ENCODE measurements at places on chromosomes 3 and 15. TPM values are rescaled to one million over a fixed set of nuclear protein-coding genes. Genes with fewer than 3 reads are reported as not detected.
A peak's percentile ranks its signal among the peaks of the same experiment; 100 is the strongest.

GRCh38 chr3:129605922-129606635 is 397 bp downstream of the PLXND1 start:
- peak overlapping the region; percentile 85 for H3K4me3 ChIP-seq
- peaks cover 10% of the 10 kb centered on the region for H3K4me1 ChIP-seq
- DNase-seq: no peak
- no peaks in the 10 kb centered on the region for H3K36me3 ChIP-seq

The TM6SF1 gene
- total RNA-seq: 3.3 TPM

The DUOXA2 gene
- total RNA-seq: not detected

DNA sequence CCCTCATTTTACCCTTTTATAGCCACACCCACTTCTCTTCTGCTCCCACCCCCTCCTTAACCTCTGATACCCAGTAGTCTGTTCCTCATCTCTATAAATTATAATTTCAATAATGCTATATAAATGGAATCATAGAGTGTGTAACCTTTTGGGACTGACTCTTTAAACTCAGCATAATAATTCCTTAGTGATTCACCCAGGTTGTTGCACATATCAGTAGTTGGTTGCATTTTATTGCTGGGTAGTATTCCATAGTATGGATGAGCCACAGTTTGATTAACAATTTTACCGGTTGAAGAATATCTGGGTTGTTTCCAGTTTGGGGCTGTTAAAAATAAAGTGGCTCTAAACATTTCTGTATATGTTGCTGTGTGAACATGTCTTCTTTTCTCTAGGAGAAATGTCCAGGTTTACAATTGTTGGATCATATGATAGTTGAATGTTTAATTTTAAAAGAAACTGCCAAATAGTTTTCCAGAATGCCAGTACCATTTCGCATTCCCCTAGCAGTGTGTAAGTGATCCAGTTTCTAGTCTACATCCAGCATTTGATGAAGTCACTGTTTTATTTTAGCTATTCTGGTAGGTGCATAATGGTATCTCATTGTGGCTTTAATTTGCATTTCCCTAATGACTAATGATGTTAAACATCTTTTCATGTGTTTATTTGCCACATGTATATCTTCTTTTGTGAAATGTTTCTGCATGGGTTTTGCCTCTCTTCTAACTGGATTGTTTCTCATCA is 68.5 kb downstream of the VPS8 start:
- peaks cover 32% of the 10 kb centered on the region for H3K36me3 ChIP-seq
- H3K4me1 ChIP-seq: no peaks in the 10 kb centered on the region
- no peak overlapping the region for H3K4me3 ChIP-seq

The CPNE4 gene
- not detected for total RNA-seq

- DNase-seq: no peak
- H3K27me3 ChIP-seq: peaks cover 4% of the 10 kb centered on the region
- H3K4me1 ChIP-seq: no peaks in the 10 kb centered on the region
- no peak overlapping the region for H3K27ac ChIP-seq
- H3K36me3 ChIP-seq: no peaks in the 10 kb centered on the region
Observed at GRCh38 chr3:183108470-183108869, 9.2 kb upstream of the MCCC1 start.

GRCh38 chr3:39113291-39113690 is 5.8 kb downstream of the TTC21A start:
- no peak overlapping the region for H3K27ac ChIP-seq
- H3K4me1 ChIP-seq: peaks cover 6% of the 10 kb centered on the region
- no peaks in the 10 kb centered on the region for H3K36me3 ChIP-seq
- DNase-seq: no peak
- H3K4me3 ChIP-seq: no peak overlapping the region

Data from activated T-helper 2 cell treated with anti-CD3 and anti-CD28 coated beads, Interferon-gamma antibody, Interleukin-2, Interleukin-4, amounts not matched to agents 10 μg/mL and 5 μg/mL and 100 μg/mL, durations not matched to agents 14 hours and 24 hours and 36 hours (primary cell).